ENCODE measurements at places on chromosomes 3 and 15. TPM values are rescaled to one million over a fixed set of nuclear protein-coding genes. Genes with fewer than 3 reads are reported as not detected.

PATL2 gene
- total RNA-seq: 2.0 TPM

DNA sequence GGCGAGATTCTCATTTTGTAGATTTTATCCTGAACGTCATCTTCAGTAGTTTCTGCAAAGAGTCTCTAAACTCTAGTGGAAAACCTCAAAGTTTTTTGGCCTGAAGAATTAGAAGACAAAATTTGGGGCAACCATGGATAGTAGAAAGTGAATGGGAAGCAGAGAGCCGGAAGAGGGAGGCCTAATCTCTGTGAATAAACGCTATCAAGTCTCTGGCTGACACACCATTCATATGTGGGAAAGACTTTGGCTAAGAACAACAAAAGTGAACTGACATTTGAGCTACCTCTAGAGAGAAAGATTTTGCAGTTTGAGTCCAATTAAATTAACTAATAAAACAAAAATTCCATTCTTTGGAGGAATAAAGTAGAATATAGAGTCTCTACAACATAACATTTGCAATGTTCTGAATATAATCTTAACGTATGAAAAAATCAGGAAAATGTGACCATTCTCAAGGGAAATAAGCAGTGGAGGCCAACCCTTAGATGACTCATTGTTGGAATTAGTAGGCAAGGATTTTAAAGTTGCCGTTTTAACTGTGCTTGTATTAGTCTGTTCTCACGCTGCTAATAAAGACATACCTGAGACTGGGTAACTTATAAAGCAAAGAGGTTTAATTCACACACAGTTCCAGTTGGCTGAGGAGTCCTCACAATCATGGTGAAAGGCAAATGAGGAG lies 184.6 kb downstream of the C3orf38 start:
- no peak for DNase-seq

DNA sequence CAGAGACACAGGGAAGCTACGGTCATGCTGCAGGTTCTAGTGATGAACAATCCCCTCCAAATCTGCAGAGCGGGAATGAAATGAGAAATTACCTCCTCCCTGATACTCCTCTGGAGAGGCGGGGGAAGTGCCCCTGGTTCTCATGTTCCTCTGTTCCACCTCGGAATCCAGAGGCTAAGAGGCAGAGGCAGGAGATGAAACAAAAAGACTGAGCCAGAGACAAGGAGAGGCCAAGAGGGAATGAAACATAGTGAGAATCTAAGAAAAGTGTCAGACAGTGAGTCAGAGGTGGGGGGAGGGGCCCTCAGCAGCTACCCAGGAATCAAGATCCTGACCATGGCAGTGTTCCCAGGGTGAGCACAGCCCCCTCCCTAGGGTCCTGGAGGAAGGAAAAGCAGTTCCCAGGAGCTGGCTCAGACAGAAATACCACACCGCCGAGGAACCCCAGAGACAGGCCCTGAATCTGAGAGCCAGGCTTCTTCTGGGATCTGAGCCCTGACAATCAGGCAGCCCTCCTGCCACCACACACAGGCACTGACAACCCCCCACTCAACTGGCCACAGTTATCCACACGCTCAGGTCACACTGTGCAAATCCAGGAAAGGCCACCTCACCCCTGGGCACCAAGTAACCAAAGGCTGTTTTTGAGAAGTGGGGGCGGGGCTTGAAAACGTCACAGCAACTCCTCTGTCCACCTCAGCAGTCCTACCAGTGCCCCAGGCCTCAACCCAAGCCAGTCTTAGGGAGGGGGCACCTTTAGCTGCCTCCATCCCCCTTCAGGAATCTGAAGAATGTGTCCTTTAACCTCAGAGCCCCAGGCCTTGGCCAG lies 2.4 kb downstream of the CSRNP1 start:
- DNase-seq: peak; percentile 80

DNA sequence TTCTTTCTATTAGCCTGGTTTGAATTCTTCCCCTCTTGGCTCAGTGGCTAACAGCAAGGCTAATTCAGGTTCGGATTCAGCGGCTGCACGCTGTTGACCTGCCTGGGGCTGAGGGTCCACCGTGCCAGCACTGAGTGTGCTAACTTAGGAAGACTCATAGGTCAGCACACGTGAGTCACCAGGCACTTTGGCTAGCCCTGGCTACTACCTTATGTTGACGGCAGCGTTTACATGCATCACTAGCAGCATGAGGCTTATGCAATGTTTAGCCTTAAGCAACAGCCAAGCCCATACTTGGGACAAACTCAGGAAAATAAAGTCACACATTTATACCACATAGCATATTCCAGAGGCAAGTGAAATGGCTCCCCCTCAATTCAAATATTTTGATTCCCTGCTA lies 137.7 kb downstream of the RAB11A start:
- no peak for DNase-seq

DNA sequence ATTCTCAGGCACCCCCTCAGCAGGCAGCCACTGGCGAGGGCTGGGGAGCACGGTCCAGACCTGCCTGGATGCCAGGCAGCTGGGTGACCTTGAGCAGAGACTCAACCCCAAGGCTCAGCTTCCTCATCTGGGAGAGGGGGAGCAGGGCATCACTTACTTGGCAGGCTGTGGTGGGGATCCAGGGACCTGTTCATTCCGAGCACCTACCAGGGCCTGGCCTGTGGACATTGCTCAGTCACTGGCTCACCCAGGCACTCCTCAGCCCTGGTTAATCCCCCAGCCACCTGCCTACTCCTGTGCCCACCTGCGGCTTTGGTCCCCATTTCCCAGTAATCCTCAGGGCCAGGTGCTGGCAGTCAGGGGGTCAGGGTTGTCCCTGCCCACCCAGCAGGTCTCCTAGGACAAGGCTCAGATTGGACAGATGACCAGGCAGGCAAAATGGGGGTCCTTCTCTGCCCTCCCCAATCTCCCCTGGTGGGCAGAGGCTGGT lies 9.3 kb upstream of the RPL29 start:
- no peak for DNase-seq

- peak; percentile 82 for DNase-seq
Observed at GRCh38 chr3:101195951-101196713, 124.2 kb downstream of the IMPG2 start.

- DNase-seq: no peak
Observed at GRCh38 chr3:39419742-39420315, 13.3 kb downstream of the RPSA start.

All from PC-9 (cell line).